K562 (cell line): ENCODE measurements at places on chromosomes 11 and 22. TPM values are rescaled to one million over a fixed set of nuclear protein-coding genes. Genes with fewer than 3 reads are reported as not detected.

SYT8 gene
- not detected in 2 replicates for total RNA-seq

OR51B2 gene
- total RNA-seq, result 3.3 and 4.0 TPM in 2 replicates

DNA sequence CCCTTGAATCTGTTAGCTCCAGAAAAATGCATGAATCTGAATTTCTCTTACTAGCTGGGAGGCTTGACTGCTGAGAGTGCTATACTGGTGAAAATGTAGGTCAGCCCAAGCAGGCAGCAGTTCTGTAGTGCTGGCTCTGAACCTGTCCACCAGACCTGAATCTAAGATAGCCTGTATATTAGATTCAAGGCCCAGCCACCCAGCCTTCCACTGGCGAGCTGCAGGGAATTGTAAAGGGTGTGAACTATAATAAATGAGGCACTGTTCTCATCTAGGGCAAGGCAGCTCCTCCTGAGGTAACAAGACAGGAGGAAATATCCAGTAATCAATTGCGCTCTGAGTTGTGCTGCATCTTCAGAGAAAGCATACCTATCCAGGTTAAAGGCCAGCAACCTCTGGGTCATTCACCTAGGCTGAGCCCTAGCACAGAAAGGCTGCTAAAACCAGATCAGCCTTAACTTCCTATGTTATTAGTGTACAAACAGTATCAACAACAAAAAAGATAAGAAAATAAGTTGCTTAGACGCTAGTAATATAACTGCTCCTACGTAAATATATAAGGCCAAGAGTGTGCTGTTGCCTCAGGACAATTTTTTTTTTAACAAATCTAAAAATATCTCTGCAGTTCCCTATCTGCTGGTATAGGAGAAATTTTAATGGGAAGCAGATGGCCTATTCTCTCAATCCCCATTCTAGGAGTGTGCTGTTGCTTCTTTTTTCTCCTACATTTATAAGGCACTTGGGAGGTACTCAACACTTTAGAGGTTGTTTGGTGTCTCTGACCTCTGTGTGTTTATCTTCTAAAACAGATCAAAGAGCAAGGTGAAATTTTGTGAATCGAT, 63.0 kb downstream of the RELT start:
- DNase-seq, result no peak

- no peak for DNase-seq
These were observed 146.5 kb downstream of the OPCML start for GRCh38 chr11:133385781-133386180.

GRCh38 chr11:559020-559620, 1.4 kb downstream of the LMNTD2 start:
- DNase-seq, result no peak

DNA sequence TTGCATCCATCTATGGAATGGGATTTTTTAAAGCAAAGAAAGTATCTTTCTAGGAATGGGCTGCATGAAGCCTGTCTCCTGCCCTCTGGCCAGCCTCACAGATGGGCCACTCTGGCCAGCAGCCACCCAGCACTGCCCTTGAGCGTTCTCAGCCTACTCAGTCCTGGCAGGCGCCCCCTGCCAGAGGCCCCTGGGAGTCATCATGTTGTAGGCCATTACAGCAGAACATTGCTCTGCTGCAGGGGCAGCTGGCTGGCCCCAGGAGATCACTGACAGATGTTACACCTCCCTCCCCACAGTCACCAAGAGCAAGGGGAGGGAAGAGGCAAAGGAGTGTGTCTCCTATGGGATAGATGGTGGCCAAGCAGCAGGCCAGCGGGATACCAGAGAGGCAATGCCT, 363.7 kb downstream of the NXPE2 start:
- no peak for DNase-seq

DNA sequence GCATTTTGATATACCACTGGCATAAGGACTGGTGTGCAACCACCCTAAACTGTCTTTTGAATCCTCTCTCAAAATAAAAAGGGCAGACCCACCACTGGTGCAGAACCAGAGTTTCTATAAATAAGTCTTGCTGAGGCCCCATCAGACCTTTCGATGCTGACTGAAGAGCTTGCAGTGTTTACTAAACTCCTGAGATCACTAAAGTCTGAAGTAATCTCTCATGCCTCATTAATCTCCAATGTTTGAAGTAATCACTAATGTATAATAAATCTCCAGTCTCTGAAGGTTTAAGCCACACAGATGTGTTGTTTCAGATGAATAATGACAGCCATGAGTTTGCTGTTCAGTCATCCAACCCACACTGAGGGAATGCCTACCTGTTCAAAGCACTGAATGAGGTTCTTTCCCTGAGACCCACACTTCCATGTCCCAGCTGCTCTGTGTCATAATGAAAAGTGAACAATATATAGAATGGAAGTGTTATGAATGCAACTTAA, 50.6 kb upstream of the DEUP1 start:
- no peak for DNase-seq

- DNase-seq, result no peak
These were observed 320.5 kb downstream of the ETS1 start for GRCh38 chr11:128266893-128267292.
